HepG2 (cell line): ENCODE measurements at places on chromosomes 12 and 14.

GRCh38 chr14:100271247-100271939 is 32.4 kb downstream of the YY1 start:
- peak; percentile 66 for DNase-seq

DNA sequence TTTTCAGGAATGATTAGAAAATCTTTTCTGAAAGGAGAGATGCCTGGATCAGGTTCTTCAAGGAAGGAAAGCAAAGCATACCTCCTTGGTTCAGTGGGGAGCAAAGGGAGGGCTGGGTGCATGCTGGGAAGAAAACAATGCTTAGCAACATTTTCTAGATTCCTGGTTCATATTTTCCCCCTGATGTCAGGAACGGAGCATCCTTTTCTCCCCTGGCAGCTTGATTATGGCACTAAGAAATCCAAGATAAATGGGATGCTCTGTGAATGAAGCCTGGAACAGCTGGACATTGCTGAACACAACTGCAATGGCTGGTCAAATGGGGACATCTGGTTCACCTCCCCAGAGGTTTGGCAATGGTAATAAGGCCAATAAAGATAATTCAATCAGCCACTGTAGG is 50.9 kb downstream of the KCNA5 start:
- no peak for DNase-seq

DNA sequence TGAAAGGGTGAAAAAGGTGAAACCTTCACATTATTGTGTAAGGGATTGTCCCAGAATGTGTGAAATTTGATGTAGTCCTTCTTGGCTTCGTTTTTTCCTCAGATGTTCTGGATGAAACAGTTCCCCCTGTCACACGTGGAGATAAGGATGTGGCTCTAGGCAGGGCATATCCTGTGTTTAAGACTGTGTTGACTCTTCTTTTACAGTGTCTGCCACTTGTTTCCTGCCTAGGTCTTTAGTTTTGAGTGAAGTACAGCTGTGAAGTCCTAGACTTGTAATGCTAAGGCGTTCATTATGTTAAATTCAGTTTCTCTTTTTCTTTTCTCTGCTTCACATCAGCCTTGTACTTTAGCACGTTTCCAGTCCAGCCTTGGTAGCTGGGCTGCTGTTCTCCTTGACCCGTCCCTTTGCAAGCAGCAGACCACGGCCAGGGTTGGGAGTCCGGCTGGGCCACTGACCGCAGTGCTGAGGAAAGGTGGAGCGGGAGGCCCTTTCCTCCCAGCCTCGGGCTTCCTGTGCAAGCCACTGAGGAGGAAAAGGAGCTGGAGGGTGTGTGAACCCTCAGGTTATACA is 59.1 kb downstream of the RASSF3 start:
- DNase-seq, result peak; percentile 49

DNA sequence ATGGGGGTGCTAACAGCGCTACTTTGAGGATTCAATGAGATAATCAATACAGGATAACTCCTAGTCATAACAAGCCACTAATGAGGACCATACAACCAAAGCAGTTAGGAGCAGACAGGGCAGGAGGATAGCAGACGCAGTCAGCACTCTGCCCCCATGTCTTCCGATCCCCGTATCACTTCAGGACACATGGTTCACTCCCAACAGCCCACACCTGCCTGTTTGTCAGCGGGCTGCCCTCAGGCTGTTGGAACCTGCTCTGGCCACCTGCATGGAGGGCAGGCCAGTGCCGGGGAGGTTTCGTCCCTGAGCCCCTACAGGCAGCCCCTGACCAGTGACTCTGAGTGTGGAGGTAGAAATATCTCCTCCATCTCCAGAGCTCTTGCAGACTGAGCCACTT is 37.1 kb upstream of the LTBP2 start:
- DNase-seq, result no peak

DNA sequence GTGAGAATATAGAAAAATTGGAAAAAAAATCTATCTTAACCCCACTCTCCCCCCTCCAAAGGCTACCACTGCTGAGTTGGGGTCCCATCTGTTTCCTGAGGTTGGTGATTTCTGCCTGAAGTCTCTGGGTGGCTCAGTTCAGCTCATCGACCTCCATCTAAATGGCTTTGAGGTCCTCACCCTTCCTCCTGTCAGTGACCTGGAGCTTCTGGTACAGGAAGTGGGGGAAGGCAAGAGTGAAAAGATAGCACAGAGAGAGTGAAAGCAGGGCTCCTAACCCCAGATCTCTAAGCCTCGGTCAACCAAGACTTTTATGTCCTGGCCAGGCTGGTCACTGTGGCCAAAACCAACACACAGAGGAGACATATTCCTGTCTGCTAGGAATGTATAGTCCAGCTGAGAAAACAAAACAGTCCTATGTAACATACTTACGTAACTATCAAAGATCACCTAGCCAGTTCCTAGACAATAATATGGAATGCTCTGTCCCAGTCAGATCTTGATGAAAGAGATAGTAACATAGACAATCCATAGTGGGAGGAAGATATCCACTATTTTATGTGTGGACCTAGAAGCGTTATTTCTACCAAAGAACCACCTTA is 12.3 kb upstream of the KRT73 start:
- no peak for DNase-seq

DNA sequence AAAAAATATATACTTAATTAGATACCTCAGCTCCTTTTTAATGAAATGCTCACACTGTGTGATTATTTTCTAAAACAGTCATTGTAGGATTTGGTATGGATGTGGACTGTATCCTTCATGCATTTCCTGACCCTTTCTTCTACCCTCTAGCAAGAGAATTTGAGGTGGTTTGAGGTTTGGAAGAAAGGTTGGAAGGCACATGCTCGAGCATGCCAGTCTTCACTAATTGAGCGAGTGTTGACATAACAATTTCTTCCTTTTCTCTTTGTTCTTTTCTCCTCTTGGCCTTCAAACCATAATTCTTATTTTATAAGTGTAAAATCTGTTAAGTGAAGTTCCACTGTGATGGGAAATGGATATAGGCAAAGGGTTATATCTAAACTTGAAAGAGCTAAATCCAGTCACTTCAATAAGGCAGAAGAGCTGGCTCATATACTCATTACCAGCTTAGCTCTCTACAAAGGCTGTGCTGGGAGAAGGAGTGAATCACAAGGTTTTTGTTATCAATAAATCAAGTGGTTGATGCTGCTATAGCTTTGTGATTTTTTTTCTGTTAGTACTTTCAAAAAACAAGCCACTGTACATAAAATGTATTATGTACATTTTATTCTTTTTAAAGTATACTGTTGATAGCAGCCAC is 16.2 kb upstream of the PTHLH start:
- no peak for DNase-seq

- DNase-seq, result no peak
Observed at GRCh38 chr12:95269892-95270291, 52.3 kb downstream of the VEZT start.

GRCh38 chr12:47943623-47944340 is 19.6 kb upstream of the TMEM106C start:
- peak; percentile 19 for DNase-seq

- DNase-seq, result peak; percentile 6
Observed at GRCh38 chr12:62724947-62725451, 210.0 kb downstream of the PPM1H start.

DNA sequence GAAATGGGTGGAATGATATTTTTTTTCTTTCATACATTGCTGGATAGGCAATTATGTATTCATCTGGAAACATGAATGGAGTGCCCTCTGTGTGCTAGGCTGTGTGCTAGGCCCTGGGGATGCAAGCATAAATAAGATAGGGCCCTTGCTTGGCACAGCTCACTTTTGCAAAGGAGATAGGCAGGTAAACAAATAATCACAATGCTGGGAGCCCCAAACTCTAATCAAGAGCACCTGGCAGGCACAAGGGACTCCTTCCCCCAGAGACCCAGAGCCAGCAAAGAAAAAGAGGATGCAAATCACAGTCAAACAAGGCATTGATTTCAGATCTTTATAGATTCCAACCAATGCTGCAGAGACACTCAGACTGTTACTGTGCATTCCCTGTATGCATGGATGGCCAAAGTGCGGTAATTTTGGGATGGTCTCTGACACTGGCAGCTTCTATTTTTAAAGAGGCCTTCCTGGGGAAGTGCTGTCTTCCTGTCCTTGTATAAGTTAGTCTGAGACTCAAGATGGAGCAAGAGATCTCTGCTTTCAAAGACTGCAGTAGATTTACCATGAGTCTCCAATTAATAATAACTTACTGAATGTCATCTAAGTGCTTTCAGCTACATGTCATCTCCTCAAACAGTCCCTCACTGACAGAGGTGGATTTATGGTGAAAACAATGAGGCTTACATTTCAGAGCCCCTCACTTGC is 45.1 kb upstream of the CPM start:
- DNase-seq, result no peak

DNA sequence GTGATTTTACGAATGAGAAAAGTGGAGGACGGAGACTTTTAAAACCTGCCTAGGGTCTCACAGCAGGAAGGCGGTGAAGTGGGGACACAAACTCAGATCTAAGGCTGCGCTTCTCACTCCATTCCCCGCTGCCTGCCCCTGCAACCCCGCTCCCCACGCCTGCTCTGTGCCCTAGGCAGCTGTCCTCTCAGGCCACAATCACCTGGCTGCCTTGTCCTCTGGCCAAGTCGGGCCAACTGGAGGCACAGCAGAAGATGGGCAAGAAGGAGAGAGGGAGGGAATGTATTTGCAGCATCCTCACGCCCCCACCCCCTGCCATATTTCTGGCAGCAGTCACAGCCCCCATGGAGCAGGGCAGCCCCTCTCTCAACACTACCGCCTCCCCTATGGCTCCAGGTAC is 94.9 kb downstream of the CHGA start:
- DNase-seq, result no peak

DNA sequence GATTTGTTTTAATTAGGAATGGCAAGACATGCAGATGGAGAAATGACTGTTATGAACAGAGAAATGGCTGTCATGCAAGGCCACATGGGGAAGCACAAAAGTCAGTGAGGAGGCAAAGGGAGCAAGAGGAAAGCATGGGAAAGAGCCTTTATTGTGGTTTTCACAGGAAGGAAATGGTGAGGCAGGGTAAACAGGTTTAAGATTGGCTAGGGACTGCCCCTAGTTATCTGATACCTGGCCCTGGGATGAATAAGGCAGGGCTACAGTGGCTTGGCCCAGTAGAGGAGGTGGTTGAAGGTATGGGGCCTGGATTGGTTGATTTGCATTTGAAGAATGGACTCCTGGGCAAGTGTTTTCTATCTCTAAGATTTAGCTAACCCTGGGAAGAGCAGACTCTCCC is 168.7 kb upstream of the CNOT2 start:
- DNase-seq, result no peak

DNA sequence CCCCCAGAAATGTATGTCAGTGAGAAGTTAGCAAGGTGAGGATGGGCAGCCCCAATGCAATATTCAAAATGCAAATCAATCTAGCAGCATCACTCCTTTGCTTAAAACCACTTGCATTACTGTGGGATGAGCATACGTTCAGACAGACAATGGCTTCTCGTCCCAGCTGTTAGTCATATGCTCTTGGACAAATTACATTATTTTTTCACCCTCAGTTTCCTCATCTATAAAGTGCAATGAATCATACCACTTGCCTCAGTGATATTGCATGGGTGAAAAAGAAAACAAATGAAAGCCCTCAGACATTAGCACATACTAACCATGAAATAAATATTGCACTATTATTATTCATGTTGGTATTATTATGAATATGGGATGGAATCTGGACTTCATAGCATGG is 132.3 kb downstream of the C12orf75 start:
- DNase-seq, result no peak

GRCh38 chr12:107593713-107594381 is 91.8 kb upstream of the PWP1 start:
- DNase-seq, result no peak

GRCh38 chr12:15855646-15856045 is 26.5 kb upstream of the STRAP start:
- DNase-seq, result no peak
